ENCODE measurements at places on chromosomes 13 and 19.

DNA sequence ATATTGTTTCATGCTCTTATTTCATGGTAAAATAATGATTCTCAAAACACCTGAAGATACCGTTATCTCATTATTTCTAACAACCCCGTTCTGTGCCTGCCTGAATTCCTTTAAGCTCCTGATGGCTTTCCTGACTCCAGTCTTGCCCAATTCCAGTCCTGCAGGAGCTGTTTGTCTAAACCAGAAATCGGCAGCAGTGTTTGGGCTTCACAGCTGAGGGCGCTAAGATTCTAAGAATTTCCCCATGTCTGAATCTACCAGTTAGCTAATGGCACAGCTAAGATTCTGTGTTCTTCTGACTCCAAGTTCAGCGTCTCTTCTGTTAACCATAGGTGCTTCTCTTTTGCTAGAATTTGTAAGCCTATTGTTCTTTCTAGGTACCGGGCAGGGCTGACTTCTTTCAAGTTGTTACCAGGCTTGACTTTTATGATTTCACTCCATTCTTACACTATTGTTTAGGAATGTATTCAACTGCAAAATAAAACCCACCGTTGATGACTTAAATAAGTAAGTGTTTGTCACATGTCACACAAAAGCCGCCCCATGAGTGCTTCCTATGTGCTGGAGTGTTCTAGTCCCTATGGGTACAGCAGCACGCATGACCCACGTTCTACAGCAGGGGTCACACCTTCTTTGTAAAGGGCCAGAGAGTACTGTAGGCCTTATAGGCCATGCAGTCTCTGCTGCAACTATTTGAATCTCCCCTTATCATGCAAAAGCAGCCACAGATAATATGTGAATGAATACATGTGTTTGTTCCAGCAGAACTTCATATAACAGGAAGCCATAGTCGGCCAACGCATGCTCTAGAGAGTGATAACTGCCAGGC lies 168.3 kb upstream of the RNF113B start:
- DNase-seq, result peak; percentile 44

GRCh38 chr19:38898788-38899446 lies 501 bp downstream of the SIRT2 start:
- no peak for DNase-seq

DNA sequence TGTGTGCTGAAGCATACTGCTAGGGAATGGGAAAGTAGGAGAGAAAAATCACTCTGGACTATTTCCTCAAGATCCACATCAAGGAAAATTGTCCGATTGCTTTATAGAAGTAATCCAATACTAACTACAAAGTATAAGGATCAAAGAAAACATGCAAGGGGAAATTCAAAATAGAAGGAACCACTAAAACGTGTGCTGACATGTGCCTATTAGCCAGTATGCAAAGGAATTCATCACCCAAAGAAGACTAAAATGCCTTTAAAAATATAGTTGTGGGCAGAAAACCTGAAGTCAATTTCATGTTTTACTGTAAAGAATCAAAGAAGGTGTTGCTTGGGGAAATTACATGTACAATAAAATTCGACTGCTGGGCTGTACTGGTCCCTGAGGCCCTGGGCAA lies 14.3 kb downstream of the DLEU7 start:
- DNase-seq, result no peak

- DNase-seq, result no peak
These were observed 395.1 kb downstream of the FOXO1 start for GRCh38 chr13:40271271-40271885.

DNA sequence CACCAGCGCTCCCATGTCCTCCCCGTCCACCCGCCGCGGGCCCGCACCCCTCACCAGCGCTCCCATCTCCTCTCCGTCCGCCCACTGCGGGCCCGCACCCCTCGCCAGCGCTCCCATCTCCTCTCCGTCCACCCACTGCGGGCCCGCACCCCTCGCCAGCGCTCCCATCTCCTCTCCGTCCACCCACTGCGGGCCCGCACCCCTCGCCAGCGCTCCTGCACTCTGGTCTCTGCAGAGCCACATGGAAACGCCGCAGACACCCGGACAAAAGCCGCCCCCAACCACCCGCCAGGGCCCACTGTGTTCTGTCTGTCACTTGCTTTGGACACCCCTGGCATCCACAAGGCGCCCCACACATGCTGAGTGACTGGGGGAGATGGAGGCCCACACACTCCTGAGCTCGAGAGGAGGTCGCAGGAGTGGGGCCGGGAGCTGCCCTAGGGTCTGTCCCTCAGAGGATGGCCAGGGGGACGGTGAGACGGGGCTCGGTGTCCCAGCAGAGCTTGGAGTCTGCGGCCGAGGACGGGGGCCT lies 7.4 kb downstream of the CFD start:
- DNase-seq, result no peak

DNA sequence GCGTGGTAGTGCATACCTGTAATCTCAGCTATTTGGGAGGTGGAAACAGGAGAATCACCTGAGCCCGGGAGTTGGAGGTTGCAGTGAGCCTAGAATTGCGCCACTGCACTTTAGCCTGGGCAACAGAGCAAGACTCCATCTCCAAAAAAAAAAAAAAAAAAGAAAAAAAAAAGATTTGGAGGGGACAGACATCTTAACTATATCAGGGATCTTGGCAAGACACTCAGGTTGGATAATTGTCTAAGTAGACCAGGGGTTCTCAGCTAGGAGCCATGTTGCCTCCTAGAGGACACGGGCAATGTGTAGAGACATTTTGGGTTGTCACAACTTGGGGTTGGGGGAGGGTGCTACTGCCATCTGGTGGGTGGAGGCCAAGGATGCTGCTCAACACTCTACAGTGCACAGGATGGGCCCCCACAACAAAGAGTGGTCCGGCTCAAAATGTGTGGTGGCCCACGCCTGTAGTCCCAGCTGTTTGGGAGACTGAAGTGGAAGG lies 1.9 kb upstream of the ZNF580 start:
- no peak for DNase-seq

DNA sequence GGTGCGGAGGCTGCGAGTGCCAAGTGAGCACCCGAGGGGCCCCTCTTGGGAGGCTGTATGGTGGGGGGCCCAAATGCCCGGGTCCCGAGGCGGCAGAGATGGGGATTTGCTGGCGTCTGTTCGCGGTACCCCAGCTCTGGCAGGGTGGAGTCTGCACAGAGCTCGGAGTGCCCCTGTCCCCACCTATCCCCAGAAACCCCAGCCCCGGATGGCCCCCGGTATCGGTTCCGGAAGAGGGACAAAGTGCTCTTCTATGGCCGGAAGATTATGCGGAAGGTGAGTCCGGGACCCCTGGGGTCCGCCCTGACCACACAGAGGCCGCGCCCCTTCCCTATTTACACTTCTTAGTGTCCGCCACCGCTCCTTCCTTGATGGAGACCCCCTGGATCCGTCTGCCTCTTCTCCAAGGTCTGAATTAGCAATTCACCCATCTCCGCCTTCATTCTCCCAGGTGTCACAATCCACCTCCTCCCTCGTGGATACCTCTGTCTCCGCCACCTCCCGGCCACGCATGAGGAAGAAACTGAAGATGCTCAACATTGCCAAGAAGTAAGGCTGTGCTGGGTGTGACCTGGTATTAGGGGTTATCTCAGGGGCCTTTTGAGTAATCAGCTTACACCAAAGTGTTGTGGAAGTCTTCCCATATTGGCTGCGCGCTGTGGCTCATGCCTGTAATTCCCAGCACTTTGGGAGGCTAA lies 630 bp downstream of the PNPLA6 start:
- DNase-seq, result no peak

DNA sequence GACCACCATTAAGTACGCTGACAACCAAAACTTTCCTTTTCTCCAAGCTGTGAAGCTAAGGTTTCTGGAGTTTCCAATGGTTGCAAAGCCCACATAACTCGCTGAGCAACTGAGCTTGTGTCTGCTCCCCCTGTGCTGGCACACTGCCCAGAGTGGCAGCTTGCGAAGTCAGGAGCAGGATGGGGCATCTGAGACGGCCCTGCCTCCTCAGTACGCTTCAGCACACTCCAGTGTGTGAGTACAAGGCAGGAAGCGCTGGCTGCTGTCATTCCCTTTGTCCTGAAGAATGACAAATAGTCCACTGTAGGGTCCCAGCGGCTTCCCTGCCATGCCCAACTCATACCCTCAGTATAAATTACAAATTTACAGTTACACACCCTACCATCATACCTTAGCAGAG lies 51.5 kb downstream of the SKA3 start:
- DNase-seq, result no peak

DNA sequence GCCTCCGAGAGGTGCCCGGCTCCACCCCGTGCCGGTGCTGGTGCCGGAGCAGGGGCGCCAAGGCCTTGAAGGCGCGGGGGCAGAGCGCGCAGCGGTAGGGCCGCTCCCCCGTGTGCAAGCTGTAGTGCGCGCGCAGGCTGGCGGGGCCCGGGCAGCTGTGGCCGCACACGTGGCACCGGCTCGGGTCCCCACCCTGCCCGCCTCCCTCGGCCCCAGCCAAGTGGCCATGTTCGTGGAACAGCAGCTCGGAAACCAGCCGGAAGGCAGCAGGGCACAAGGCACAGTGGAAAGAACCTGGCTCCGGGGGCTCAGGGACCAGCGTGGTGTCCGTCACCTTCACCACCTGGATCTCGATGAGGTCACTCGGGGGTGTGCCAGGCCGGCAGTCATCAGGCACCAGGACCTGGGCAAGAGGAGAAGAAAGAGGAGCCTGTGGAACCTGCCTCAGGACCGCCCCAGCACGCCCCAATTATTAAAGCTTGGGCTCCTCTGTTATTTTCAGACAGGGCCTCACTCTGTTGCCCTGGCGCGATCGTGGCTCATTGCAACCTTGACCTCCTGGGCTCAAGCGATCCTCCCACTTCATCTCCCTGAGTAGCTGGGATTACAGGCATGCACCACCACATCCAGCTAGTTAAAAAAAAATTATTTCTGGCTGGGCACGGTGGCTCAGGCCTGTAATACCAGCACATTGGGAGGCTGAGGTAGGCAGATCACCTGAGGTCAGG lies 2.0 kb downstream of the ZNF784 start:
- DNase-seq, result no peak

GRCh38 chr13:49454388-49455006 lies 10.4 kb downstream of the SETDB2 start:
- DNase-seq, result no peak

- DNase-seq, result no peak
These were observed 426.9 kb downstream of the PCDH9 start for GRCh38 chr13:66803013-66803807.

DNA sequence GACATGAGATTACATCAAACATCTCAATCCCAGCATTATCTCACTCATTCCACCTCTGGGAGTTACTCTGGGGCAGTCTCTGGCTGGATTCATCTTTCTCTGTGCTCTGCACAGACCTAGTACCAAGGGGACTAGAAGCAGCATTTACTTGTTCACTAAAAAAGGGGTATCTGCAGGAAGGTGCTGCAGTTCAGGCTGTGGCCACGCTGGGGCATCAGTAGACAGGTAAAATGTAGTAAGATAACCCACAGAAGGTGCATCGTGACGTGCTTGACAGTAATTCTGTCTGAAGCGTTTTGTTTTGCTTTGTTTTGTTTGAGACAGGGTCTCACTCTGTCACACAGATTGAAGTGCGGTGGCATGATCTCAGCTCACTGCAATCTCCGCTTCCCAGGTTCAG lies 29.3 kb downstream of the ZNF564 start:
- no peak for DNase-seq

GRCh38 chr13:26548205-26548765 lies 9.2 kb upstream of the WASF3 start:
- DNase-seq, result no peak

GRCh38 chr19:5536337-5536894 lies 31.3 kb downstream of the TINCR start:
- no peak for DNase-seq
